Stimulated activated CD4-positive, alpha-beta T cell treated with anti-CD3 and anti-CD28 coated beads, Interleukin-1b, Interleukin-23, amount 100 ng/mL, for 1 hour (primary cell): ENCODE measurements at places on chromosomes 7 and 10.

GRCh38 chr7:94298943-94299342 lies 95.8 kb upstream of the COL1A2 start:
- DNase-seq, result no peak

GRCh38 chr7:129072479-129073011 lies 17.6 kb upstream of the TNPO3 start:
- no peak for DNase-seq

DNA sequence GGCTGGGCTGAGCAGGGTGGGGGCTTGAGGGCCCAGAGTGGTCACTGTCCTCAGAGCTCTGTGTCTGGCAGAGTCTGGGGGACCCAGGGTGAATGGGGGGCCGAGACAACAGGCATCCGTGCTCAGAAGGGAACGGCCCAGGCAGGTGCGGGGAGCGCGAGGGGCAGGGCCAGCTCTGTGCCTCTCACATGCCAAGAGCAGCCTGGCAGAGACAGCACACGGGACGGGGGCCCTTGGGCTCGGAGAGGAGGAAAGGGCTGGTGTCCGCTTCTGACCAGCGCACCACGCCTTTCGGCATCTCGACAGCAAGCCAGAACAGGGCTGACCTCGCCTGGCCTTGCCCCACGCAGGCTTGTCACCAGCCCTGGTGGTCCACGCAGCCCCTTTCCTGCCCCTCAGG lies 13.4 kb downstream of the AMZ1 start:
- DNase-seq, result no peak

DNA sequence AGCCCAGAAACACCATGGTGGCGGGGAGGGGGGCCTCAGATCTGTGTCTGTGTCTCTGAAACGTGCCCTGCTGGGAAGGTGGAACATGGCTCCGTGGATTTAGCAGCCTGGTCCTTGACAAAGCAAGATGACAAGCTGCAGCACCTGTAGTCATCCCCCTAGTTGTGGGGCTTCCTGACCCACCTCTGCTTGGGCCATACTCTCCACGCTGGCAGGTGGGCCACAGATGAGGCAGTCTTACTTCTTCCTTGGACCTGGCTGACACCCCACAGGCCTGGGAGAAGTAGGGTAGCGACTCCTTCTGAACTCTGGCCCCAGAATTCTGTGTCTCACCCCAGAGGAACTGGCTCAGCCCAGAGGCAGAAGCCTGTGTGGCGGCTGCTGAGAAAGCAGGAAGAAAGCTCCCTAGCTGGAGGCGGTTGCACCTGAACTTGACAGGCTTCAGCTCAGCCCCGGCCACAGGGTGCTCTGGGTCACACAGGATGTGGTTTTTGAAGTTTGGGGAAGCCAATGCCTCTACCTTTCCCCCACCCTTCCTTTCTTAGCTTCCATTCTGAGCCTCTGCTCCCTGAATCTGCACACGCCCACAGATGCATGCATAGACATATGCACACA lies 113.9 kb downstream of the ABLIM1 start:
- DNase-seq, result no peak

- no peak for DNase-seq
These were observed 417.7 kb upstream of the CELF2 start for GRCh38 chr10:10600004-10600403.

DNA sequence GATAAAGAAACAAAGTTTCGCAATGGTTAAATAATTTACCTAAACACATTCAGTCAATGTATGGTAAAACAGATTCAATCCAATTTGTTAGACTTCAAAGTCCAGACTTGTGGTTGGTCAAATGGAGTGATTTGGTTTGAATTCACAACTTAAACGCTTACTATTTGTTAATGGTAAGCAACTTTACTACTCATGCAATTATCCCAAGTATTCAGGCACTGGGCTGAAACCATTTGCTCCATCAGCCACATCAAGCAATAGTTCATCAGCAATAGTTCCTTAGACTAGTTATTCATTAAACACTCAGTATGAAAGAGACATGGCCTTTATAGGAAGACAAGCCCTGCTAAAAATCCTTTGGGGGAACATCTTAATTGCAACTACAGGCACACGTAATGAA lies 253.0 kb downstream of the AGMO start:
- no peak for DNase-seq

DNA sequence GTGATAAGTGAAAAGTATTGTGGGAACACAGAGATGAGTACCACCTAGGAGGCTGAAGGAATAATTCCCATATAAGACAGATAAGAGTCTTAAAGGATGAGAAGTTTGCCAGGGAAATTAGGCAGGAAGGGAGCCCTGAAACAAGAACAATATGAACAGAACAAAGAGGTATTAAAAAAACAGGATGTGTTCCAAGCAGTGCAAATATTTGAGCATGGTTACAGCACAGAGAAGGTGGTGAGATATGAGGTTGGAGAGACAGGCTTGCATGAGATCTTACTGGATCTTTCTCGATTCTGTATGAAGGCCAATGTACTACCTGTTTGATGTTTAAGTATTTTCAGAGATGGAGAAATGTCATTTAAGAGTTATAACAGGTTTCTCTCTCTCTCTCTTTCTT lies 20.3 kb downstream of the TAC1 start:
- no peak for DNase-seq

DNA sequence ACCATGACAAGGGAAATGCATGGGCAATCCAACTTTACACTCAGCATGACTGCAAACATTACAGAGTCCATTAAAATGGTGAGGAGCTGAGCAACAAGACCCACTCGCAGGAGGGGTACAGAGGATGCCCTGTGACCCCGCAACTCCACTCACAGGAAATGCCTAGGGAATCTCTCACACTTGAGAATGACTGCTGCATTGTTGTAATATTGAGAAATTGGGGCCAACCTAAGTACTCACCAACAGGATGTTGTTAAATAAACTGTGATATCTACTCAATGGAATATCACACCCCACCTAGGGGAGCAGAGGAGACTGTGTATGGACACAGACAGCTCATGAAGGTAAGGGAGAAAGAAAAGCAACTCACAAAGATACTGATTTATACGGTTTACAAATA lies 53.4 kb upstream of the CAMK2B start:
- no peak for DNase-seq

GRCh38 chr7:157442993-157443831 lies 106.4 kb downstream of the DNAJB6 start:
- DNase-seq, result no peak

GRCh38 chr10:99521765-99522469 lies 10.8 kb upstream of the NKX2-3 start:
- no peak for DNase-seq

DNA sequence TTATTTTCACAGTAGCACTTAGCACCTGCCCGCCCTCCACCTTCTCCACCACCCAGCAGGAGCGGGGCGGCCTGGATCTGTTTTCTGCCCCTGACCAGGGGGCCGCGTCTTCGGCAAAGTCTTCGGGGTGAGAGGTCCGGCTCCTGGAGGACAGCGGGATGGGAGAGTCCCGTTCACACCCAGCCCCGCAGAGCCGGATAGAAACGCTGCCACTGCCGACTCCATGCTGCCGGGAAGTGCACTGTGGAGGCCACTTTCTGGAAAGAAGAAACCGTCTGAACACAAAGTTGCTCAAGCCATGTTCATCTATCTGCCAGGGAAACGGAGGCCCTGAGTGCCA lies 14.5 kb upstream of the ZNF273 start:
- no peak for DNase-seq

GRCh38 chr10:17383801-17384555 lies 70.4 kb downstream of the ST8SIA6 start:
- no peak for DNase-seq

GRCh38 chr7:25868509-25868908 lies 283.5 kb upstream of the NFE2L3 start:
- DNase-seq, result no peak

- no peak for DNase-seq
These were observed 39.5 kb downstream of the ARL4A start for GRCh38 chr7:12726908-12727307.

DNA sequence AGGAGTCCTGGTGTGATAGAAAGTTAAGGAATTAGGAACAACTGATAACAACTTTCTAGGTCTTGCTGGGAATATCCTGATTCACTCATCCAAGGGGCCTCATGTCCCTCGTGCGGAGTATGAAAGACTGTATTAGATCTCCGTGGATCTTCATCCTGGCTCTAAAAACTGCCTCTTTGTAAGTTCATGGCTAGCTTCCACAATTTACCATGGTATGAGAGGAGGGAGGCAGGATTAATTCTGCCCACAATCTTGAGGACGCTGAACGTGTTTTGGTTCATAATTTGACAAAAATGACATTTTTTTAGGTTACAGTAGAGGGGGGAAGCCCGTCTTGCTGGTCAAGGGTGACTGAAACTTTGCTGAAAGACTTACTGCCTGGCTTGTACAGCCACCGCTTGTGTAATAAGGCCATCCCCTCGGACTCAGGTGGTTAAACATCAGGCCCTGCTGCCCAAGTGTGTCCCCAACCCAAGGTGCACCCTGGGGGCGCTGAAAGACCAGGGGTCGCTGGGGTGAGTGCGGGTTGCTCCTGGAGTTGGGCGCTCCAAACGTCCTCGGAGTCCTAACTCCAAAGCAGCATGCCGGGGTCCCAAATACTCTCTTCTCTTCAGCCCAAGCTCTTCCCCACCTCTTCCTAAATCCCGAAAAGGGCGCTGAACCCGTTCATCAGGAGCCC lies 733 bp downstream of the HIBADH start:
- DNase-seq, result no peak

DNA sequence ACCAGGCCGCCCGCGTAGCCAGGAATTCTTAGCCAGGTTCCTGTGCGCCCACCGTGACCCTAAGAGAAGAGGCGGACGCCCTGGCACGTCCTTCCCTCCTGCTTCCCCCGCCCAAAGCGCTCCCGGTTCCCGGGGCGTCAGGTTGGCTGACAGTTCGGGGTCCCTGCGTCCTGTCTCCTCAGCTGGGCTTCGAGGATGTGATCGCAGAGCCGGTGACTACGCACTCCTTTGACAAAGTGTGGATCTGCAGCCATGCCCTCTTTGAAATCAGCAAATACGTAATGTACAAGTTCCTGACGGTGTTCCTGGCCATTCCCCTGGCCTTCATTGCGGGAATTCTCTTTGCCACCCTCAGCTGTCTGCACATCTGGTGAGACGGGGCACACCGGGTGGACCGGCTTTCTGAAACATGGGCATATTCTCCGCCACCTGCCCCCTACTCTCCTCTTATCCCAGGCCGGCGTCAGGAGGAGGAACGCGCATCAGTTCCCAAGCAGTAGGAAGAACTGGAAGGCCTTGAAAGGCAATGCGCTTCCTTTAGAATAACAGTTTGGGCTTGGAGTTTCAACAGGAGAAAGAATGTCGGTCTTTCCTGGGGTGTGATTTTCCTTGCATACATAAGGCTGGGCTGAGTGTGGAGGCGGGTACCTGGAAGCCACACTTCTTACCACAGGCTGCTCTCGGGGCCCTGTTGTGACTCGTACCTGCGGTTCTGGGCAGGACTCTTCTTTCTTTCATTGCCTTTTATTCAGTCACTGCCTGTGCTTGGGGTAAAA lies 728 bp downstream of the CAV2 start:
- DNase-seq, result no peak

DNA sequence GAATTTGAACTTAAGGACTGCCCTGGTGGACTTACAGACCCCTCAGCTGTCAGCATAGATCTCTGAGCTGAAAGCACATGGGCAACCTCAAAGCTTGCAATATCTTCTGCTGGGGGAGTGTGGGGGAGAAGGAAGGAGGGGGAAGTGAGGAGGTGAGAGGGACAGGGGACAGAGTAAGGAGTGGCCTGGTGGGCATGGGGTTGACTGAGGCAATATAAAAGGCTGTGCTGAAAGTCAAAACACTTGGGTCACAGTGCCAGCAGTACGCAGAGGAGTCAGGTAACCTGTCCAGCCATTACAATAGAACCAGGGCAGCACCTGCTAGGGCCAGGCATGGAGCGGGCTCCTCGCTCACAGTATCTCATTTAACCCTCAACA lies 43.2 kb downstream of the PPP1R3C start:
- no peak for DNase-seq

- no peak for DNase-seq
These were observed 36.3 kb downstream of the PYROXD2 start for GRCh38 chr10:98378722-98379121.

- no peak for DNase-seq
These were observed 100.0 kb downstream of the INPP5A start for GRCh38 chr10:132637477-132638129.

DNA sequence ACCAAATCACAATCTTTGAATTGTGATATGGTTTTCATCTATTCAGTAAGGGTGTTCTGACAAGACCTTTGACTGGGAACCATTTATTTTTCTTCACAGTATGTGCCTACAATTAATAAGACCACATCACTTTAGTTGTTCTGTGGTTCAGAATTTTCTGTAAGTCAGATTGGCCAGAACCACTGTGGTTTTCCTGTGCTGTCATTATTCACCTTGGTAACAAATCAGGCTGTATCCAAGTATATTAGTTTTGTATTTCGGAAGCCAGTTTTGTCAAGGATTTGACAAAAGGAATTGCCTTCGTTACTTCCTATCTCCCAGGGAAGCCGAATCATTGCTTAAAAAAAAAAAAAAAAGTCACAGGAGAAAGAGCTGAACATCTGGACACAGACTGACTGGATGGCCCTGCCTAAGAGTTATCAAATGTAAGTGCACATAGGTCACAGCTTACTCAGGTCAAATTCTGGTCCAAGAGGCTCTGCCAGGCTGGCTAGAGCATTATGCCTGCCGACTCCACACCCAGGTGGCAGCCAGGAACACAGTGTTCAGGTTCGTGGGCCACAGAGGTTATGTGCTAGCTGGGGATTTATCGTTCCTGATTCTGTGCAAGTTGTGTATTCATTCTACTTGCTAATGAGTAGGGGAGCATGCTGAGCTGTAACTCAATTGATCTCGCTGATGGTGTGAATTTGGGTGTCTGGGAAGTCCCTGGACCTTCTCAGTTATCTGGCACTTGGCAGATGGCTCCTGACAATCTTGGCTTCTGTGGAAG lies 175.3 kb downstream of the JAZF1 start:
- no peak for DNase-seq

DNA sequence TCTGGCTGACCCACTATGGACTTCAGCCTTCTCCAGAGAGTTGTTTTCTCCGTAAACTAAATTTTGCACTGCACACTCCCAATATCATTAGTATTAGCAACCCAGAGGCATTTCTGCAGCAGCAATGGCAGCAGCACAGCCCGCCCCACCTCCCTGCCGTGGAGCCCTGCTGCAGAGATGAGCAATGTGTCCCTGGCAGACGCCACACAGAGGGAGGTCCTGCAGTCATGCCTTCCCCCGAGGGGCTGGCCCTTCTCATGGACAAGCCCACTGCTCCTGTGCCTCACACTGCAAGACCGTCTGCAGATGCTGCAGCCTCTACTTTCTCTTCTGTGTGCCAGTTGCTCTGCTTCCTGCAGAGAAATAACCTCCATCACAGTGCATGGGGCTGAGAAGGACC lies 393.4 kb upstream of the MKI67 start:
- DNase-seq, result no peak

- DNase-seq, result no peak
These were observed 256.9 kb downstream of the ABCA13 start for GRCh38 chr7:48428091-48428684.

GRCh38 chr10:122849900-122850605 lies 4.4 kb upstream of the CUZD1 start:
- DNase-seq, result no peak

GRCh38 chr10:80320377-80320776 lies 30.9 kb upstream of the MAT1A start:
- DNase-seq, result no peak
